ENCODE measurements at places on chromosomes 4 and X.

- no peak for DNase-seq
Measured at GRCh38 chr4:74656596-74656995, 137.7 kb downstream of the BTC start.

GRCh38 chrX:128460835-128461234, 408.6 kb upstream of the ACTRT1 start:
- DNase-seq = no peak

- no peak for DNase-seq
Measured at GRCh38 chr4:109615742-109616141, 55.7 kb downstream of the MCUB start.

DNA sequence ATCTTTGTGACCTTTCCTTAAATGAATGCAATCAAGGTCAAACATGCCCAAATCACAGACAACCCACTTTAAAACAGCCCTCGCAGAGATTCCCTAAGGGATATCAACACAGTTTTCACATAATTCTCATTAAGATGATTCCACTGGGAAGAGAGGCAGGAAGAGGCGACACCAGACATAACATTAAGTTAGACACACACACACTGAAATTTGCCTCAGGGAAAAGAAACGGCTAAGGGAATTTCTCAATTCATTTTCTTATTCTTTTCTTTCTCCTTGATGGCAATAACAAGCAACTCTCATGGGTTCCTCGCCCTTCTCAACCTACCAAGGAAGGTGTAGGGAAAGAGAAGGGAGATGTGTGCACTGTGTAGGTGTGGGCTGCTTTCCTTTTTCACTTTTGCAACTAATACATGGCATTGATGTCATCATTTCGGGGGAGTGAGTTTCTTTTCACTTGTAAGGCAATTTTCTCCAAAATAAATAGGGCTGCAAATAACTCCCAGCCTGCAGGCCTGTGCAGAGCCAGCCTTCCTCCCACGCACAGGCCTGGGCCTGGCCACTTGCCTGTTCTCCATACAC, 41.4 kb downstream of the SOD3 start:
- DNase-seq = no peak

GRCh38 chr4:8589336-8589735, 3.2 kb upstream of the CPZ start:
- no peak for DNase-seq

GRCh38 chr4:128951316-128951715, 141.8 kb downstream of the JADE1 start:
- DNase-seq = no peak

GRCh38 chrX:151513472-151513871, 50.0 kb upstream of the PASD1 start:
- no peak for DNase-seq

DNA sequence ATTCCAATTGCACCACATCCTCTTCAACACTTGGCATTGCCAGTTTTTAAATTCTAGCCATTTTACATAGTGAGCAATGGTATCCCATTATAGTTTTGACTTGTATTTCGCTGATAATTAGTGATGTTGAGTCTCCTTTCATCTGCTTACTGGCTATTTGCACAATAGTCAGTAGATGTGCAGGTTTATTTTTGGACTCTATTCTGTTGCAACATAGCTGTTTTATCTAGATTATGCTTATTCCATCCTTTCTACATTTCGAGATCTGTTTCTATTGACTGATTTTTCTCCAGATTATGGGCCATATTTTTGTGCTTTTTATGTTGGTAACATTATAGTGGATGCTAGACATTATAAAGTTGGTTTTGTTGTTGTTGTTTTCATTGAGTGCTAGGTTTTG, 106.1 kb downstream of the WWC2 start:
- no peak for DNase-seq

- DNase-seq = no peak
Measured at GRCh38 chr4:88810325-88810724, 112.7 kb upstream of the NAP1L5 start.

DNA sequence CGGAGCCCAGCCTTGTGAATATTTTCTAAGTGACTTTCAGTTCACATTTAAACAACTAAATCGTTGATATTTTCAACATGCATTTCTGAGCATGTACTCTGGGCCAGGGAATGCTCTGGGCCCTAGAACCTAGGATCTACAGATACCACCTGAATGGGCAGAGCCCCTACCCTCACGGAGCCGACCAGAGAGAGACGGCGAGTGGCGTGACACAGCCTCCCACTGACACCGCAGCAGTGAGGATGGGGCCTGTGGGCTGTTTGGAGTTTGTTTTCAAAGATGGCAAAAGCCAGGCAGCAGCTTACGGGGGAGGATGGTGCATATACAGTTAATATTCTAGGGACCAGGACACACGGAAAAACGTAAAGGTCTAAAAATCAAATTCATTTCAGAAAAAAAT, 17.7 kb downstream of the NELFA start:
- DNase-seq = no peak

DNA sequence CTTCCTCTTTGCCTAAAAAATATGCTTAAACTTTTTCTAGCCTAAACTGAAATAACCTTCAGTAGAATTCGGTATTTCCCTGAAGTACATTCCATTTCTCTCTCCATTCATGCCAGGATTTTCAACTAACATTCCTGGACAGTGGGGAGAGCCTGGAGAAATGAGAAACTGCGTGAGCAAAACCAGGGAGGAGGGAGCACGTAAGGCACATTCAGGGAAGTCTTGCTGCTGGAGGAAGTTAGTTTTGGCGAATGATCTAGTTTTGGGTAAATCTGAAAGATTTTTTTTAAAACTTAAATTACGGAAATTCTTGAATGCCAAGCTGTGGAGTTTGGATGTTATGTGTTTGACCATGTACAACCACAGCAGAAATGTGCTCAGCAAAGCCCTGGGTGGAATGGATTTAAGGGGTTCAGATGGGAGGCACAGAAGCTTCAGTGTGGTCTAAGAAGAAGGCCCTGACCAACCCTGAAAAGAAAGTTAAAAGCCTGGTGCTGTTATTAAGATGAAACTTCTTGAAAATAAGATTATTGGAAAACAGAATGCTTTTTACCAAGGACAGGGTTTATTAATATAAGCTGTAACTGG, 347.8 kb downstream of the ANK2 start:
- no peak for DNase-seq

GRCh38 chr4:13193662-13194061, 290.5 kb downstream of the RAB28 start:
- no peak for DNase-seq

GRCh38 chr4:25001509-25001908, 29.2 kb downstream of the LGI2 start:
- DNase-seq = no peak

- no peak for DNase-seq
Measured at GRCh38 chr4:93897559-93897958, 69.0 kb downstream of the ATOH1 start.

- DNase-seq = no peak
Measured at GRCh38 chrX:134653835-134654234, 4.4 kb downstream of the PLAC1 start.

DNA sequence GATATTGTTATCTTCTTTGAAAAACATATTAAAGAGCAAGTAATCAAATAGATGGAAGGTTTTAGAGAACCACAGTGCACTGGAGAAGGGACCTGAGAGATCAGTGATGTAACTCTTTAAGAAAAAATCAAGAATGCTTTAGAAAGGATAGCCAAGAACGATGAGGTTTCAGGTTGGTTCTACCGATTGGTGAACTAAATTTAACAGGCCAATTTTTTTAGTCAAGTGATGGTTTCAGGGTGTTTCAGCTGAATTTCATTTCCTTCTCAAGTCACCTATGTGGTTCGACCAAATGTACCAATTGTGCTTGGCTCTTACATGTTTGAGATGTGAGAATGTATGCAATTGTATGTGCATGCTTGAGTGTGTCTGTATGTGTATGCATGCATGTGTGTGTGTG, 26.5 kb downstream of the HS3ST1 start:
- DNase-seq = no peak

GRCh38 chr4:41424522-41424921, 113.4 kb upstream of the LIMCH1 start:
- no peak for DNase-seq

GRCh38 chr4:122705009-122705408, 27.5 kb upstream of the BBS12 start:
- no peak for DNase-seq

All from activated CD4-positive, CD25-positive, alpha-beta regulatory T cell treated with anti-CD3 and anti-CD28 coated beads, Interleukin-2, amount 50 U/mL, for 16 hours (primary cell).